ENCODE measurements at places on chromosomes 5 and 9.

- no peak for DNase-seq
Measured at GRCh38 chr5:3195994-3196393, 399.6 kb upstream of the IRX1 start.

DNA sequence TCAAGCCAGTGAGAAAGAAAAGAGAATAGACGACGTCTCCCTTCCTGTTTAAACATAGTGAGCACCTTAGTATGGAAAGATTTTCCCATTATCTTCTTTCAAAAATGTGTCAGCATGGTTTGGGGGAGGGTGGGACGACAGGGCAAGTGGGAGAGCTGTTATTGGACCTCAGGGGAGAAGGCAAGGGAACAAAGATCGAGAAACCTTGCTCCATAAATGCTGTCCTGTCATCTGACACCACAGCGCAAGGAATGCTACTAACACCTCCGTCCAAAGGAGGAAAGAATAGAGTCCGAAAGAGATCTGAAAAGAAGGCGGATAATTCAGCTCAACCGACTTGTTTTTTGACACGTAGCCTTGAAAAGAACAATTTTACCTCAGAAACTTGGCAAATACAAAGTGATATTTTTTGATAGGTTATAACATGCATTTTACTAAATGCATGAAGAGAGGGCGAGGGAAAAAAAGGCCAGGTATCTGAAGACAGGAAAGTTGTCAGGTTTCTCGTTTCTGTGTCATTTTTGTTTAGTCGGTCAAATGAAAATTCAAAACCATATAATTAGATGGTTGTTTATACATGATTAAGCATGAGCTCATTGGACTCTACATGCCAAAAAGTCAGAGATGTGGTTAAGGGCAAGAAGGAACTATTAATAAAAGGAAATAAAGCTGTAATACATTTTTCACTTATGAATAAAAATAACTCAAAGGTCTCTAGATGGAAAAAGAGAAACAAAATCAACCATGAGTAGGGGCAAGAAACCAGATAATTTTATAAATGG is 155.7 kb downstream of the GLIS3 start:
- DNase-seq, result no peak

DNA sequence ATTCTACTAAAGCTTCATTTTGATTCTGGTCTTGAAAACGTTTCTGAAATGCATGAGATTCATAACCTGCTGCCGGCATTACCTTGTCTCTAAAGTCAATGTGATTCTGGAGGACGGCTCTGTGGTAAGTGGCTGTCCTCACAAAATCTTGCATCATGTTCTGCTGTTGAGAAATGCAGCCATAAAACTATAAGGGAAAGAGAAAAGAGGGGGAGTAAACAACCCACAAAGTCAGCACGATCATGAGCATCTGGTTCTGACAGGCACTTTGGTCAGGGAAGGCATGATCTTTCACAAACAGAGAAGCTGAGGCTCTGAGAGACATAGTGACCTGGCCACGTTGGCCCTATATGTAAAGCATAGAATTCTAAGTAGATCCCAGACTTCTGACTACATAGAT is 168.9 kb upstream of the PUM3 start:
- DNase-seq, result no peak

DNA sequence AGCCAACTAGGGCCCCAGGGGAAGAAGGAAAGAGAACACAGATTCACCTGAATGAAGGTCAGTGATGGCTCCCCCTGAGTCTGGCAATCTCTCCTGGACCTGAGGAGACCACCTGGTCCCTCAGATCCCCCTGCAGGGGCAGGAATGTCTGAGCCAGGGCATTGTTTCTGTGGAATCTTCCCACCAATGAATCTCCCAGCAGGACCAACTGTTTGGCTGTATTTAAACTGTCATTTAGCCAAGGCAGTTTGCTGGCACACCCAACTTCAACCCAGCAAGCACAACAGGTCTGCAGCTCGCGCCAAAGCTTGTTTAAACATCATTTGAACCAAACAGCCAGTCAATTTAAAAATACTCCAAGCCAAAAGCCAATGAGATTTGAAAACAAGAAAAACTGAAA is 92.6 kb downstream of the SH3TC2 start:
- DNase-seq, result no peak

- no peak for DNase-seq
Measured at GRCh38 chr9:91291866-91292265, 69.9 kb downstream of the AUH start.

DNA sequence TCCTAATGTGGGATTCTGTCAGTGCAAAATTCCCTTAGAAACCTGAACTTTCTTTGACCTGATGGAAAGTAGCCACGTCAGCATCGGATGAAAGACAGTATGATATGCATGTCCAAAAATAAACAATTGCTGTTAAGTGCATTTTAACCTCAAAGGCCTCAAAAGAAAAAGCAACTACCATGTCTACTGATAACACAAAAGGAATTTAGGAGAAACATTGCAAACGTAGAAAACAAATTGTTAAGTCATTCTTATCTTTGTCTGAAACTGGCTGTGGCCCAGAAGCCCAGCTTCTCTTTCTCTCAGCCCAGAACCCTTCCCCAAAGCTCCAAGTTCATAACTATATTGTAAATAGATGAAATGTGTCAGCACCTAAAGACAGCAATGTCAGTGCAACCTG is 11.1 kb upstream of the LHFPL2 start:
- no peak for DNase-seq

- DNase-seq, result no peak
Measured at GRCh38 chr5:83563631-83564030, 92.1 kb downstream of the VCAN start.

- DNase-seq, result no peak
Measured at GRCh38 chr9:98765256-98765655, 31.1 kb downstream of the ANKS6 start.

DNA sequence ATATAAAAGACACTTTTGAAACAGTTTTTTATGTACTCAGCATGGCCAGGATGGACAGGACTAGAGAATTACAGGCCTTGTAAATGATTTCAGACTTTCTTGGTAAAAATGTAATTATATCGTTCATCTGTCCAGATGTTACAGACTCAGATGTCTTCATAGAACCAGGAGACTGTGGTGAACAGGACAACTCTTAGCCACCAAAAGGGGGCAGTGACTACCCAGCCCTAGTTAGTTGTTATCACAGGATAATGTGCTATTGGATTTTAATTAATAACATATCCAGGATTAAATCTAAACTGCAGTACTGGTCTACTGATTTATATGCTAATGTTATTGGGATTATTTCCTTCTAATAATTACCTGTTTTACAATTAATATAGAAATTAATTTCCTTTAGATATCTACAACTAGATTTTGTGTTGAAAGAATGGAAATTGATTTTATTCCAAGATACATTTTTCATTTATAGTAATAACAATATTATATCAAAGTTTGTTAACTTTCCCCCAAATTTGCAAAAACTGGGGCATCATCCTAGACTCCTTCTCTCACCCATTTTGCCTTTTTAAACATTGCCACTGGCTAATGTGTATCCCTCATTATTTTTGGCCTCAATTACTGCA is 99.4 kb downstream of the MTREX start:
- DNase-seq, result no peak

DNA sequence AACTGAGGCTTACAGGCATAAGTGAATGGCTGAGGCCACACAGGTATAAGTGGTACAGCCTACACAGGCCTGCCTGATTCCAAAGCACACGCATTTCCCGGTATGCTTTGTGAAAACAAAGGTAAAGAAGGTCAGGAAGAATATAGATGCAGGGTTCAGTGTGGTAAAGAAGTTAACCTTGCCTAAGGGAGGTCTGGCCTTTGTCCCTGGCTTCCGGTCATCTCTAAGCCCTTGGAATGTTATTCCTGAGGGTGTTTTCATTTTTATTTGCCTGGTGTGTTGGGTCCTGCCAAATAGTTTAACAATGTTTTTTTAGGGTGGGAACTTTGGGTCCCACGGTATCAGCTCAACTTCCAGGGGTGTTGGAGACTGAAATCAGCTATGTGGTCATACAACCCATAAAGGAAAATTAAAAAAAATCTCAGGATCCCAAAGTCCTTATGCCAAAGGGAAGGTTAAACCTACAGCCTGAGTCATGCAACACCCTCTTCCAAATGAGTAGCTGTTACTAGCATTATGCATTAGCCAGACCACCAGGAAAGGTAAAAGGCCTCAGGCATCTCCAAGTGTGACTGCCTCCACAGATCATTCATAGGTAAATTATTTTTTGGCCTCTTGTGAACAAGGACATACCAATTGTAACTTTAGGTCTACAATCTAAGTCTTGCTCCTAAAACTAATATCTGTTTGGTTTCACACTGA is 124.6 kb downstream of the ATP10B start:
- DNase-seq, result no peak

DNA sequence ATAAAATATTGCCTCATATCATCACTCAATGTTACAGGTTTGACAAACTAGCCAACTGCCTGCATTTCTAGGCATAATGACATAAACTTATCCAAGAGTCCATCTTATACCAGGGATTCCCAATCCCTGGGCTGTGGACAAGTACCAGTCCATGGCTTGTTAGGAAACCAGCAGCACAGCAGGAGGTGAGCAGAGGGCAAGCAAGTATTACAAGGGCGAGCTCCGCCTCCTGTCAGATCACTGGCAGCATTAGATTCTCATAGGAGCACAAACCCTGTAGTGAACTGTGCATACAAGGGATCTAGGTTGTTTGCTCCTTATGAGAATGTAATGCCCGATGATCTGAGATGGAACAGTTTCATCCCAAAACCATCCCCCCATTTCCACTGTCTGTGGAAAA is 144.9 kb downstream of the PRKACG start:
- no peak for DNase-seq

DNA sequence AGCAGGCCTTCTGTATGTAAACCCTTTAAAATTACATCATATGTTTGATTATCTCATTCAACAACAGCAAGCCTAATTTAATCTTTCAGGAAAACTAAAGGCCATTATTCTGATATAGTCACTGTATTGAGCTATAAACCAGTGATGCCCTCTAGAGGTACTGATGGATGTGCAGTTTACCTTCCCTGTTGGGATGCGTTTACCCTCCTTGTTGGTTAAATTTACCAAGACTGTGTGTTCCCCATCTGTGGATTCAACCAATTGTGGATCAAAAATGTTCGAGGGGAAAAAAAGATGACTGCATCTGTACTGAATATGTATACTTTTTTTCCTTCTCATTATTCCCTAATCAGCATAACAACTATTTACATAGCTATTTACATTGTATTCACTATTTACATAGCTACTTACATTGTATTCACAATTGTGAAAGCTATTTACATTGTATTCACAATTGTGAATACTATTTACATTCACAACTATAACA is 3.7 kb upstream of the BAAT start:
- DNase-seq, result no peak

- DNase-seq, result no peak
Measured at GRCh38 chr5:154571325-154572035, 93.5 kb upstream of the HAND1 start.

DNA sequence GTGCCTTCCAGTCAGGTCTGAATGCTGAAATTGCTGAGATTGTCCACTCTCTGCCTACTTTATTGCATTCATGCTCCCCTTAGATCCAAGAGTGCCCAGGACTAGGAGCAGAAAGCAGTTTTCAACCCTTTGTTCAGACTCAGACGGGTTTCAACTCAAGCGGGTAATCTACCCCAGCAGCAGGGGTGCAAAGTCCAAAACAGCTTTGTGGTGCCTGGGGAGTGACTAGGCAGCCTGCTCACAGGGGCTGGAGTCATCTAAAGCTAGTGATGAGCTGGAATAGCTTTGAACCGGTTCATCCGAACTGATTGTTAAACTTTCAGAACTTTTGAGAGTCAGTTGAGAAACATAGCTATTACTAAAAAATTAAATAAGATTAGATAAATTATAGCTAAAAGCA is 71.0 kb upstream of the IQGAP2 start:
- DNase-seq, result no peak

All from stimulated activated CD8-positive, alpha-beta memory T cell treated with anti-CD3 and anti-CD28 coated beads, Interleukin-15, amount 100 ng/mL, for 48 hours (primary cell).